ENCODE measurements at places on chromosomes 12 and 14.

DNA sequence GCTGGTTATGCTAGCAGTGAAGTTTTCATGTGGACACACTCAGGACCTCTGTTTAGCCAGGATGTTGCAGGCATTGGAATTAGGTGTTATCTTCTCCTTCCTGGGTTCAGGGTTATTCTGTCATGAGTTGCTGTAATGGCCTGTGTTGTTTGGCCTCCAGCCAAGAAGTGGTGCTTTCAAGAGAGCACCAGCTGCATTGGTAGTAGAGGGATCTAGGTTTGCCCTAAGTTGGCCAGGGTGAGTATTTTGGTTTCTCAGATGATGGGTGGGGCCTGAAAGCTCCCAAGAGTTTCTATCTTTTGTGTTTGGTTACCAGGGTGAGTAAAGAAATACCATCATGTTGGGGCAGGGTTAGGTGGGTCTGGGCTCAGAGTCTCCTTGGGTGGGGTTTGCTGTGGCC lies 2.7 kb upstream of the GZMH start:
- DNase-seq = no peak

DNA sequence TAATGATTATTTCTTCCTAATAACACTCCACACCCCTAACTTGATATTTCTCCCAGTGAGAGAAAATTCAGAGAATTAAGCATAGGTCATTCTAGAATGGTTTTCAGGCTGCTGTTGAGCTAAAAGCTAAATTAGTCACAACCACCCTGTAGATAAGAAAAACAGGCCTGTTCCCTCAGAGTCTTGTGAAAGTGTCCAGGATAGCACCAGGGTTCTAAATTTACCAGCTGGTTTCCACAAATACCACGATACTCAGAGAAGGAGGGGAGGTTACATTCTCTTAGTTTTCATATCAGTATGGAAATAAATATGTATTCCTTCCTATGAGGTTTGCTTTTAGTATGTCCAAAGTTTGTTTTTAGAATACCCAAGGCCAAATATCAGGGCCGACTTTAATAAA lies 66.0 kb upstream of the YARS2 start:
- DNase-seq = no peak

GRCh38 chr14:63174760-63175191 lies 29.5 kb upstream of the RHOJ start:
- DNase-seq = no peak

DNA sequence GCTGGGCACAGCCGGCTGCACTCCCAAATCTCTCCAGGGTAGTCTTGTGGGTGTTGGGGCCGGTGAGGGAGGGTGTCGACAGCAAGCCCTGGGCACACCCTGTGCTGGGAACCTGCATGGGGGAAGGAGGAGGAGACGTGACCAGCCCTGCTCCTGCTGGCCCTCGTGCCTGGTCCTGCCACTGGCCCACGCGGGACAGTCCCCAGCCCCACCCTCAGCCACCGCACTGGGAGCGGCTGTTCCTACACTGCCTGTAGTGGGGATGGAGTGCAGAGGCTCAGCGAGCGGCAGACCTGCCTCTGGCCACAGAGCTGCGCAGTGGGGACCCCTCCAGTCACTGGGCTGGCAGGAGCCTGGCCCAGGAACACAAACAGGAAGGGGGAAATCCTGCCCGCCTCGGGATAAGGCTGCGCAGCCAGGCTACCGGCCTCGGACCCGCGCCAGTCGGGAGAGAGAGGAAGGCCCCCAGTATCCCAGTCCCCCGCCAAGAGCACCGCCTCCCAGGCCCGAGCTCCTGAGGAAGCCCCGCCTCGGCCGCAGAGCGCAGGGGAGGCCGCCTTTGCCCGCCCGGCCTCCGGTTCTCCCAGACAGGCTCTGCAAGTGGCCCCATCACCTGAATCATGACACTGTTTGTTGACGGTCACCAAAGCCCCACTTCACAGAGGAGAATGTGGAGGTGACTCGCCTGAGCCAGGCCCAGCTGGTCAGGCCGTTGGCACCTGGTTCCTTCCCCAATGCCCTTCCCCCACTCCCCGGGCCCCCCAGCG lies 10.6 kb downstream of the AHNAK2 start:
- no peak for DNase-seq

DNA sequence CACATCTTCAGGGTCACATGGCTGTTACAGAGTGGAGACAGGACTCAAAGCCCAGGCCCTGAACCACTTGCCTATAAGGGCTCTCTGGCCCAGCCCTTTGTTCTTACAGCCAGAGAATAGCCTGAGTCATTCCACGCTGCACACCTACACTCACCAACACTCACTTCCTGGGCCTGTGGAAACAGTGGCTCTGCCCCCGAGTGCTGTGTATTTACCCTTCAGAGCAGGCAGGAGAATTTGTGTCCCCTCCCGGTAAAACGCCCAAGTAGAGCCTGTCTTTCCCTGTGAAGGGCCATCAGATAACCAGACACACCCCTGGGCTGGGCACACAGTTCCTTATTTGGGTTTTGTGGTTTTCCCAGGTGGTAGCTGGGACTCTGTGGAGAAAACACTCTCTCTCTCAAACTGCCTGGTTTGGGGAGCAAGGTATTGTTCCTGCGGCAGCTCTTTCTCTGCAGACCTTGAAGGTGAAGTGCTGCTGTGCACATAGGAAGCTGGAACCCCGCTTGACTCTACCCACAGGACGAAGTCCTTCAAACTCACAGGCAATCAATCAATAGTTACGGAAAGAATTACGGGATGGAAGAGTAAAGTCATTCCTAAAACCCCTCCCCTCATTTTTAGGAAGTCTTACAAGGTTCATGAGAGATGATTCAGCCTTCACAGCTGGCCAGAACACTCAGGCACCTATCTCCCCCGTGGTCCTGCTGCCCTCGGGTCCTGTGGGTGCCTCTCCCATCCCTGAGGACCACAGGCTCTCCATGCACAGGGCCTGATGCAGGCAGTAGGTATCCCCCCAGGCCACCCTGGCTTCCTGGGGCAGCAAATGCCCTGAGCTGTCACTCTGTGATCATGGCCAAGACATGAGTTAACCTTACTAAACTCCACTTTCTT lies 20.3 kb downstream of the FIGNL2 start:
- DNase-seq = peak; percentile 70

DNA sequence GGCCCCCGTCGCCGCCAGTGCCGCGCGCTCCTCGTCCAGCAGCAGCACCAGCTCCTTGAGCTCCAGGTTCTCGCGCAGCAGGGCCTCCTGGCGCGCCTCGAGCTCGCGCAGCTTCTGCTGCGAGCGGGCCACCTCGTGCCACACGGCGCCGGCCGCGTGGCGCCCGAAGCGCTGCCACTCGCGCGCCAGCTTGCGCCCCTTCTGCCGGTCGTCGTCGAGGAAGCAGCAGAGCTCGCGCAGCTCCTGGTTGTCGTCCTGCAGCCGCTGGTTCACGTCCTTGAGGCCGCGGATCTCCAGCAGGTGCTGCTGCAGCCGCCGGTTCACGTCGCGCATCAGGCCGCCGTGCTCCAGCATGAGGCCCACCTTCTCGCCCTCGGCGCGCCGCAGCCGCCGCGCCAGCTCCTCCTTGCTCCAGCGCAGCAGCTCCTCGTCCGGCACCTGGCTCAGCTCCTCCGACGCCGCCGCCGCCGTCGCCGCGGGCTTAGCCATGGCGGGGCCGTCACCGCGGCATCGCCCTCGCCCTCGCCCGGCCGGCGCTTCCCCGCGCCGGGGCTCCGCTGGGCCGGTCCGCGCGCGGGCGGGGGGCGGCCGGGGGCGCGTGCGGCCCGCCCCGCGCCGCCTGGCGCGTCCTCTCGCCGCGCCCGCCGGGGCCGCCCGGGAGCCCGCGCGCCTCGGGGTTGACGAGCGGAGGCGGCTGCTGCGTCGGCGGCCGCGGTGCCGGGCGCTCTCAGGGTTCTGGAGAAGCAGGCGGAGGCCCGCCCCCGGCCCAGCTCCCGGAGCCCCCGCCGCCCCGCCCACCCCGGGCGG lies at the start of gene CCDC85C:
Gene CCDC85C, minus strand, starts transcription at position 737 of the 807 bp plus-strand sequence. Its CDS starts 248 bp downstream, at position 489.
- peak; percentile 44 for DNase-seq

GRCh38 chr12:81207173-81207572 lies 129.3 kb downstream of the ACSS3 start:
- no peak for DNase-seq

DNA sequence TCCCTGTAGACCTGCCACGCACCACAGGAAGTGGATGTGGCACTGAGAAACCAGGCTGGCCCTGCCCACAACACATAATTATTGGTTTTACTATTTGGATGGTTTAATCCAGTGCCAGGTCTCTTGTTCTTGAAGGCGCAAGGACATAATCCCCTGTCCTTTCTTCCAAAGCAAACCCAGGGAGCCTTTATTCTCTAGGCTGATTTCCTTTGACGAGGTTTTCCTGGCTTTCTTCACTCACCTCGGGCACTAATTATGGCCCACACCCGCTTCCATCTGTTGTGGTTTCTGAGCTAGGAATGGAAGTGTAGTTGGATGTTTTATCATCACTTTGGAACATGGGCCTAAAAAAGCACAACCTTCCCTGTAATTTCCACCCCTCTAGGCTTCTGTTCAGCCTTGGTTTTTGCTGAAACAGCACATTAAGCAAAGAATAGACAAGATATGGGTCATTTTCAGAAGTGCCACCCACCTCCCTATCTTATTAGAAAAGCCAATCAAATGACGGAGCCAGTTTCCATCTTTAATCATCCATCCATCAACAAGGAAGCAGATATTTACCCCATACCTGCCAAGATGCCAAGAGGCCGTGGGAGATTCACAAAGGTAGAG lies 73.9 kb downstream of the PPP1R36 start:
- DNase-seq = no peak

DNA sequence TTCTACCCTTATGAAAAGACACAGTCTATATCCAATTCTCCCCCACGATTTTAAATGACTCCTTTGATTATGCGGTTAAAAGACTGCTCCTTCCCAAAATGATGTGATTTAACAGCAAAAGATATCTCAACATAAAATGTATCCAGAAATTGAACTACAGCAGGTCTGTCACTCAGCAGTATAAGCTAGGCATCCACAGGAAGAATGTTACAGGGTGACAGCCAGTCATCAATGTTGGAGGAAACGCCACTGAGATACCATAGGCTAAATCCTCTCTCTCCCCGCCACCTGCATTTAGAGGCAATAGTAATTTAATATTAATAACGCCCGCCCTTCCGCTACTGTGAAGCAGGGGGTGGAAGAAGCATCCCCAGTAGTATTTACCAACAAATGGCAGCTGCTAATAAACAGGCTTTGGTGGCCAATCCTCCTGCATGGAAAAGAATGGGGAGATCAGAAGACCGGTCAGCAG lies 613 bp downstream of the RECQL start:
- no peak for DNase-seq

GRCh38 chr14:22556021-22556989 lies 32.7 kb downstream of the DAD1 start:
- DNase-seq = peak; percentile 94

- no peak for DNase-seq
These were observed 14.8 kb downstream of the GRIP1 start for GRCh38 chr12:66664076-66664475.
